Islet precursor cell (in vitro differentiated cells): ENCODE measurements at places on chromosomes 6 and 20.

DNA sequence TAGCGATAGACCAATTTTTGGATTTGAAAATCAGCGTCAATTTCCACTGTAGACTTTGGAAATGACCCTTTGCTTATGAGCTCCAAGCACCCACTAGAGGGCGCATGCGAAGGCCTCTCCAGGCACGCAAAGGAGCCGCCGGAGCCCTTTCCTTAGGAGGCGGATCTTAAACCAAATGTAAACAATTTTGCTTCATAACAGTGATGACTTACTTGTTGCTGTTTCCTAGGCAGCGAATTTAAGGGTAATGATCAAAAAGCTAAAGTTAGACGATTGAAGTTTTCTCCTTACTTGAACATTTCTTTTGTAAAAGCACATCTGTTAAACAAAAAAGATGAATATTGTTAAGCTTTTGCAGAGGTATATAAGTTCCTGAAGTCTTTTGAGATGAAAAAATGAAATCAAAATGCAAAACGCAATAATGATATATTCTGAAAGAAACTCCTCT, 29.2 kb upstream of the EXOC2 start:
- peak; percentile 77 for DNase-seq

- DNase-seq: no peak
Observed at GRCh38 chr6:148287623-148288333, 54.9 kb upstream of the SASH1 start.

- DNase-seq: no peak
Observed at GRCh38 chr20:52614051-52614863, 357.9 kb upstream of the TSHZ2 start.

DNA sequence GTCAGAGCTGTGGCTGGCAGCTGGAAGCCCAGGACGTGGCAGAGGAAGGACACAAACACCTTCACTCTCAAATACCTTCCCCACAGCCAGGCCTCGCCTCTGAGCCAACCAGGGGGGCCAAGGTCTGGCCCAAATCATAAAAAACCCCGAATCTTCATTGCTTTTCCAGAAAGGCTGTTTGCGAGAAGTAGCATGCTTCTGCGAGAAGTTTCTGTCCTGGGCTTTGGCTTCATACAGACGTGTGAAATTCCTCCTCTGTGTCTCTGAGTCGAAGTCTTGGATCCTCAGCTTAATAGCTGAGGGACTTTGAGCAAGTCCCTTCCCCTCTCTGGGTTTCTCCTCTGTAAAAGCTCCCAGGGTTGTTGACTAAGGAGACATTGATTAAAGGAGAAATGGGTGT, 63.0 kb downstream of the CHMP4B start:
- no peak for DNase-seq

- DNase-seq: no peak
Observed at GRCh38 chr6:27957516-27957915, 475 bp downstream of the OR2B6 start.

DNA sequence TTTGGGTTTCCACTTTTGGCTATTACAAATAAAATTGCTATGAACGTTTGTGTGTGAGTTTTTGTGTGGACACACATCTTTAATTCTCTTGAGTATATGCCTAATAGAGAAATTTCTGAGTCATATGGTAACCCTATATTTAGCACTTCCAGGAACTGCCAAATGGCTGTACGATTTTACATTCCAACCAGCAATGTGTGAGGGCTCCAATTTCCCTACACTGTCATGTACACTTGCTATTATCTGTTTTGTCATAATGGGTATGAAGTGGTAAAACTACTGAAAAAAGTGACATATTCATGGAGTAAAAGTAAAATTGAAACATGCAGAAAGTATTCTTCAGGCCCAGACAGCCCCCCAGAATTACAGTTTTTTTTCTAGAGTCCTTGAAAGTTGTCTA, 59.6 kb upstream of the ESR1 start:
- DNase-seq: no peak

DNA sequence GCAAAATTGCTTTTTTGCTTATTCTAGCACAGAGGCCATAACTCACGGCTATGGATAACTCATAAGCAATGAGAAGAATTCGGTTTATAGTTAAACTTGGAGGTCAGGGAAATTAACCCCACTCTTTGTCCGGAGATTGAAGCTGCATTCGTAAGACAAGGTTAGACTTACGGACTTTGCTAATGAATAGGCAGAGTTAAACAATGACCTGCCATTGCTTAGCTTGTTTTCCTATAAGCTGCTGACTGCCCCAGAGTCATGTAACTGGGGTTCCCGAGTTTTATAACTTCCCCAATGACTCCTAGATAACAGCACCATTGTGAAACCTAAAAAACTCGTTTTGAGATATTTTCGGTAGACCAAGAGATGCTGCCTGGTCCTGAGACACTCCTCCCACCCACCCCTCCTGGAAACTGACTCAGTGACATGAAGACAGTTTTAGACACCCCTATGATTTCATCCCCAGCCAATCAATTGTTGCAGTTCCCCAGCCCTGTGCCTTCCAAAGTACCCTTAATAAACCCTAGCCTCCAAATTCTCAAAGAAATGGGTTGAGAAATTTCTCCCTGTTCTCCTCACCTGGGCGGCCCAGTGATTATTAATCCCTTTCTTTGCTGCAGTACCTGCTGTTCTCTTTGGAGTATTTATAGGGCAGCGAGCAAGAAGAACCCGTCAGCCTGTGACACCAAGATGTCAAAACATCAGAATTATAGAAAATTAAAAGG, 33.1 kb upstream of the MCUR1 start:
- no peak for DNase-seq

GRCh38 chr6:18053078-18053477, 65.6 kb upstream of the KIF13A start:
- no peak for DNase-seq

- DNase-seq: no peak
Observed at GRCh38 chr20:32570401-32571190, 14.5 kb downstream of the NOL4L start.

GRCh38 chr6:158020272-158020711, 38.6 kb downstream of the SYNJ2 start:
- no peak for DNase-seq

DNA sequence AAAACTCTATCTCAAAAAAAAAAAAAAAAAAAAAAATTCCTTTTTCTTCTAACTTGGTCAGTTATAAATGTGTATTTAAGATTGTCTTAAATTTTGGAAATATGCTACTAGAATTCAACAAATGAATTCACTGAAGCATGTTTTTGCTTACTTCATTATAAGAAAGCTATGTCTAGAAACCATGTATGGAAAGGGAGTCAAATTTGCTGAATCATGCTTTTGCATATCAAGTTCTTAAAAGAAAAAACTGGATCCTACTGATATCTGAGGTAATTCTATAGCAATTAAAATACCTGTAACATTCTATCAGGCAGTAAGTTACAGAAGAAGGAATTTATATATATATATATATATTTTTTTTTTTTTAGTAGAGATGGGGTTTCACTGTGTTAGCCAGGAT, 27.7 kb downstream of the AKIRIN2 start:
- DNase-seq: no peak

DNA sequence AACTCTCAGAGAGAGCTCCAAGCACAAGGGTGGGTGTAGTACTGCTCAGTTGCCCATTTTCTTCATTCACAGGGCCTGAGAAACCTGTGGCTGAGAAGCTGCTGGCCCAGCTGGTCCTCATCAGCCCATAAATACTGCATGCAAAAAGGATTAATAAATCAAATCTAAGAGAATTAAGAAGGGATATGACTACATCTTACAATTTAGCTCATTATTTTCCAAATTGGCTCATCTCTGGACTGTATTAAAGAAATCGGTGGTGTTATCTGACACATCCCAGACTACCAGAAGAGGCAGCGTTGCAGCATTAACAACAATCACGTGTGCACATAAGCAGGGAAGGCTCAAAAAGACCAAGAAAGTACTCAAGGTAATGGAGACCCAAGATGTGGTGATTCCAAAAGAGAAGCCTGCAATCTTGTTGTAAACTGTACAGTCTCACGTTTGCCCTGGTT, 90.7 kb downstream of the CD24 start:
- DNase-seq: no peak

DNA sequence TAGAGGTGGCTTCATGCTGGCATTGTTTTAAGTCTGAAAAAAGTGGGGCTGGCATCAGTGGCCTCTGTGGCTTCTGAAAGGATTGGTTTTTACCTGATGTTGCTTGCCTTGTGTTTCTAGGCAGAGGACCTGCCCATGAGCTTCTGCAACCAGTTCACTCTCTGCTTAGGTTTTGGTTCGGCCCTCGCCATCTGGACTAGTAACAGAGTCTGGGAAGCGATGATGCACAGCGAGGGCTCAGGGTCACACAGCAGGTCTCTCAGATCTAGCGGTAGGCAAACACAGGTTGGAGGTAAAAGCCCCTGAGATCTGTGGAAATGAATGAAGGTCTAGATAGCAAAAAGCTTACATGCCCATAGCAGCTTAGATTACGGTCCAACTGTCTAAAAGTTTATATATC, 6.8 kb upstream of the RBL1 start:
- DNase-seq: no peak

DNA sequence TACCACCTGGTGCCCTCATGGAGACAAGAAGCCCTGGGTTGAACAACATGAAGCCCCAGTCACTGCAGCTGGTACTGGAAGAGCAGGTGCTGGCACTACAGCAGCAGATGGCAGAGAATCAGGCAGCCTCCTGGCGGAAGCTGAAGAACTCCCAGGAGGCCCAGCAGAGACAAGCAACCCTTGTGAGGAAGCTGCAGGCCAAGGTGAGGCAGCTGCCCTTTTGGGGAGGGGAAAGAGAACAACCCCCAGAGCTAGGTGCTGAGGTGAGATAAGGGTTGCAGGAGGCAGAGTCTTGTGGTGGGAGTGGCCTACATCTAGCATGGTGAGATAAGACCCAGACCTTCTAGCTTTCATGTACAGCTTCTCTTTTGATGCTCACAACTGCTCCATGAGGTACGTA, 7.0 kb downstream of the CEP250 start:
- no peak for DNase-seq

DNA sequence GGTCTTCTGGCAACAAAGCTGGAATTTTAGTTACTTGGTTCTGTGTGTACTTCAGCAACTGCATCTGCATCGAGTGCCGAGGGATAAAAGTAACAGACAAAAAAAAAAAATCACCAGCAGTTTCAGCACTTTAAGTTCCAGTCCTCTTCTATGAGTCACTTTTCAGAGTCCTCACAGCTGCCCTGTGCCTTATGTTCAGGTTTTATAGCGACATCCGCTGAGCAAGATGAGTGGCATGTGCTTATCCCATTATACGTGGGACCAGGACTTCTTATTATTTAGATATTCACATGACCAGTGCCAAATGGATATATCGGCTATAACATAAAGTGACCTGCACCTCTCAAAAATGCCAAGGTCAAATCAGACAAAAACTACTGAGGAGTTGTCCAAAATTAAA, 242.9 kb downstream of the FOXA2 start:
- DNase-seq: no peak

DNA sequence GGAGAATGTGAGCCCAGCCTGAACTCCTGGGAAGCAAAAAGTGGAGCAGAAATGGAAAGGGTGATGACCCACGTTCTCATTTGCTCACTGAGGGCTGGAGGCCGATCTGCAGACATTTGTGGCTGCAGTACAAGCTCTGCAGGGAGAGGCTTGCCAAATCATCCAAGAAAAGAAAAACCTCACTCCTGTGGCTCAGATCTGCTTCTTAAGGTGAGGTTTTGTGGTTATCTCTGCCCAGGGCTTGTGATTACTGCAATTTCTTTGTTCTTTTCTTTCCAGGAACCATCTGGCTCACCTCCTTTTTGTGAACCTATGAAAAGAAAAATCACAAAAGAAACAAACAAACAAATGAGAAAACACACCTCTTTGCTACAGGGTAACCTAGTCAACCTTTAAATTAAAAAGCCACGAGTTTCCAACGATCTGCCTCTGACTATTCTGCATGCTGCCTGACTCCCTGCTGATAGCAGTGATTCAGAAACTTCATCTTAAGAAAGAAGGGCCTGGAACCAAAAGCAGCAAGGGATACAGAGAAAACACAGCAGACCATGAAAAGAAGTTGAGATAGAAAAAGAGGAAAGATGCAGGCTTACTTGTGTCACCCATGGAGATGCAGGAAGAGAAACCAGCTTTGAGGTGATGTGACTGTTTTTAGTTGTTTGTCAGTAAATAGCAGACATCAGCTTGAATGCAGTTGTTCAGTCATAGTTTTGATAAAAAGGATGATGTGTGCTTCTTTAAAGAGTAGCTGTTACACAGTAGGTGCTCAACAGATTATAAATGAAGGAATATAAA, 165.1 kb downstream of the LMBRD1 start:
- DNase-seq: no peak

GRCh38 chr6:148416330-148416965, 73.8 kb downstream of the SASH1 start:
- no peak for DNase-seq

DNA sequence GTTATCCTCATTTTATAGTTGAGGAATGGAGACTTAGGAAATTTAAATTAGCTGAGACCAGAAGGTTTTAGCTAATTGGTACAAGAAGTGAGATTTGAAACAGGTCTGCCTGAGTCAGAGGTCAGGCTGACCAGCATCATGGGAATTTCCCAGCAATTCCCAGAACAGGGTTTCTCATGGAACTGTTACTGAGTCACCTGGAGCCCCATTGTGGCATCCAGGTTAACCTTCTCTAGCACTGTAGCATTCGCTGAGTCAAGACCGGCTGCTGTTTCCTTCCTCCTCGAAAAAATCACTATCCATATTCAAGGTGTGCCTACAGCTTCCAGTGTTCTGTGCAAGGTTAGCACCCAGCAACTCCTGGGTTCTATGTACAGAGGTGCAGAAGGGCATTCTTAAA, 238.0 kb upstream of the MAN1A1 start:
- peak; percentile 86 for DNase-seq

DNA sequence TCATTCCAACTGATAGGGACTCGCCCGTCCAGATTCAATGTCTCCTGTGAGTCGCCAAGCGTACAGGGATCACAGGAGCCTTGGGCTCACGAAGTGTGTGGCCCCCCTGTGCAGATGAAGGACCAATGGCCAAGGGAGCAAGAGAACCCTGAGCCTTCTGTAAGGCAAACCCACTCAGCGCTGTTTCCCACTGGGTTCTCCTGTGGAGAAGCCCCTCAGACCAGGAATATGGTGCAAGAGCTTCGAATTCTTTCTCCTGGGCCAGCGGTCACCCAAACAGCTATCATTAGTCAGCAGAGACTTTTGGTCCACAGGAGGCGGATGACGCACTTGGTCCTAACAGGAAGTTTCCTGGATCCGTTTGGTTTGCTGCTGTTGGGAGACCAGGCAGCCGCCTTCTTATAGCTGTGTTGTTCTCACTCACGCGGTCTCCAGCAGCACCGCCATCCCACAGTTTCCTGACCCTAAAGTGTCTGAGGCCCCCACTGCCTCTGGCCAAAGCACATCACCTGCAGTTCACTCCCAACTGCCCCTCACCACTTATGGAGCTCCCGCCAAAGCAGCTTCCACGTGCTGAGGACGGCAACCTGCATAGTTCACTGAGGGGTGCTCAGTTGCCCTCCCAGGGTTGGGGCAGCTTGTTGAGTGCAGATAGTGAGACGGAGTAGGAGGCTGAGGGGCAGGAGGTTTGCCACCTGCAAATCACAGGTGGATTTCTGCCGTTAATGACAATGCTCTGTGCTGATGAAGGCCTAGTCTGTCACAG, 268.6 kb downstream of the ERMARD start:
- DNase-seq: peak; percentile 49

DNA sequence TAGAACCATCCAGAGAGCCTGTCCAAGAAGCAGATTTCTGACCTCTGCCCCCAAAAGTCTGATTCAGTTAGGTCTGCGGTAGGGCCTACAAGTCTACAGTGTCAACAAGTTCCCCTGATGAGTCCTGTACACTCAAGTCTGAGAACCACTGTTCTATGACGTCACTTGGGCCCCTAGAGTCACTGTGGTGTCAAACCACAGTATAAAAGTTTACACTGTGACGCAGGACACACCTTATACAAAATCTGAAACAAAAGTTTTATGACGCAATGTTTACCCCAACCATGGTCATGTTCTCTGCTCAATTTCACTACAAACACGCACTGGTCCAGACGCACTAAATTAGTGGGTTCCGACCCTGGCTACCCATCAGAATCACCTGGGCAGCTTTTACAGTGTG, 17.9 kb downstream of the SLA2 start:
- DNase-seq: no peak
